ENCODE measurements at places on chromosomes 7 and 10.
A peak's percentile ranks its signal among the peaks of the same experiment; 100 is the strongest.

- peak; percentile 27 for DNase-seq
Observed at GRCh38 chr10:7410862-7411670, at the start of gene SFMBT2. SFMBT2 (minus strand) TSS chr10:7411034; CDS start chr10:7381898, 29,136 bp downstream.

- DNase-seq = no peak
Observed at GRCh38 chr10:67668448-67668847, 27.5 kb downstream of the CTNNA3 start.

- no peak for DNase-seq
Observed at GRCh38 chr7:101169110-101169837, 3.9 kb upstream of the VGF start.

GRCh38 chr10:127863231-127863825, 29.4 kb downstream of the CLRN3 start:
- no peak for DNase-seq

- no peak for DNase-seq
Observed at GRCh38 chr7:151815419-151815818, 61.5 kb downstream of the PRKAG2 start.

GRCh38 chr7:102463841-102464576, 654 bp downstream of the ALKBH4 start:
- DNase-seq = no peak

GRCh38 chr7:107622429-107622828, 38.2 kb upstream of the SLC26A4 start:
- DNase-seq = peak; percentile 11

GRCh38 chr10:34254596-34254995, 560.5 kb downstream of the PARD3 start:
- DNase-seq = no peak

DNA sequence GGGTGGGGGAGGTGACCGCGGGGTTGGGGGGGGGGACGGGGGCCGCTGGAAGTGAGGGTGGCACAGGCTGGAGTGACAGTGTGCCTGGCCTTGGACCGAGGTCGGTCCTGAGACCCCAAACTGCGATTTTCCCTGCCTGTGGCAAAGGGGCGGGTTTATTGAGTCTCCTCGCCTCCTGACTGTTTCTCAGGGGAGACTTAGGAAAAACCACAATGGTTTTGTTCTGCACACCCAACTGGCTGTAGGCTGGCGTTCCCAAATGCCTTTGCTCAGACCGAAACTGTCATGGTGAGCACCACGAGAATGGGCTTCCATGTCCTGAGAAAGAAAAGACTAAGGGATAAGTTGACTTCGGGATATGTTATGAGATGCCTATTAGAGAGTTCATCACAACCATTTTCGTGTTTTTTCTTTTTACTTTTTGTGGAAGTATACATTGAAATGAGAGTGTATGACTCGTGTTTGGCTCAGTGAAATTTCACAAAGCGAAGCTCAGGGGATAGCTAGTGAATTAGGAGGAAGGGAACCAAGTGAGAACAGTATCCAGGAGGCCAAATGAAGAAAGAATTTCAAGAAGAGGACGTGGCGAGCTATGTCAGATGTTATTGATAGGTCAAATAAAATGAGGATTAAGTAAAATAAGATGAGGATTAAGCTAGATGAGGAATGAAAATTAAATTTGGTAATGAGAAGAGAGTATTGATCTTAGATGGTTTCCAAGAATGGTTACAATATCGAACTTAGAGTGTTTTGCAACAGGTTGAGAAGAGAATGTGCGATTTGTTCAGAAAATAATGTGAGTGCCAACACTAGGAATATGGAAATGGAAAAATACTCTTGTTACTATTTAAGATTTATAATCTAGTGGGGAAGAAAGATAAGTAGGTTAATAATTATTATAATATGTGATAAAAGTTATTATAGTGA, 918 bp downstream of the NET1 start:
- no peak for DNase-seq

GRCh38 chr10:120477021-120477742, 20.2 kb downstream of the PLPP4 start:
- DNase-seq = no peak

GRCh38 chr7:18287482-18287881, 208.1 kb upstream of the HDAC9 start:
- DNase-seq = no peak

DNA sequence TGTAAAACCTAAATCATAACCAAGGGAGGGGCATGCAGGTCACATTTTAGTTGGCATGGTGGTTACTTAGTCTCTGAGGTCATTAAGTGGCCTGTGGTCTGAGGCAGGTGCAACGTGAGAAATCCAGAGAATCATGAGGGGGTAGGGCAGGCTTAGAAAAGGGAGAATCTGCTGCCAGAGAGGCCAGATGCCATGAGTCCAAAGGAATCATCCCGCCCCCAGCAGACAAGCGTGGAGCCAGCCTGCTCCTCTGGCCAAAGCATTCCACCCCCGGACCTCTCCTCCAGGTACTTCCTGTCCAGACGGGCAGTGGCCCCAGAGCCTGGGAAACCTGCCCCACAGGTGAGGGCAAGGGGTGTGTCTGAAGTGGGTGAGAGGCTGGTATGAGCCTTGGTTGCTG, 196.4 kb upstream of the ZNF32 start:
- DNase-seq = no peak

DNA sequence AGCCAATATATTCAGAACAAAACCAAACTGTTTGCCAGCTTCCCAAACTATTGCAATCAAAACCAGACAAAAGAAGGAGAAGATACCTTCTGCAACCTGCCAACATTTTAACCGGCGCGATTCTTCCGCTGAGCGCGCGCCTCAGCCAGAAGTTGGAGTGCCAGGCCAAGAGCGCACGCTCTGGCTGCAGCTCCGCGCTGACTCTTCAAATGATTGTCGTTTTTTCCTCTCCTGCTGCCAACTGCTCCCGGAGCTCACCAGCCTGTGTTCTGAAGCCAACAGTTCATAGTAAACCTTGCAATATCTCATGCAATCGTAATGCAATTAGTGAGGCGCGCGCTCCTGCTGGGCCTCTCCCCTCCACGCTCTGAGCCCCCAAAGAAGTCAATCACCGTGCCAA, 259.7 kb upstream of the MGMT start:
- no peak for DNase-seq

GRCh38 chr7:156148547-156148946, 336.3 kb upstream of the SHH start:
- no peak for DNase-seq

DNA sequence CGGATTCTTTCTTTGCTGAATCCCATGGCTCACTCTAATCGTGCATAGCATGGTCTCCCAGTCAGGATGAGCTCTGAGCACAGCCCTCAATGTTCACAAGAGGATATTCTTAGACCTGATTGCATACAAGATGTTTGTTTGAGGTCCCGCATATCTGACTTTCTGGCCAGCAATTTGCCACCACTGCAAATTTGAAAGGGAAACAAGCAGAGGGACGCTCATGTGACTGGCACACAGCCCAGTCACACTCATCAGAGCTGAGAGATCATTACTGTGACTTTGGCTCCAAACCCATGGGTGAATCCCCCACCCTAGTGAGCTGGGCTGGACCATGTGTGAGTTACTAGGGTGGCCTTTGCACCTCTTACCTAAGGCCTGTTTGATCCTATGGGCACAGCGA, 9.9 kb downstream of the TAS2R41 start:
- no peak for DNase-seq

DNA sequence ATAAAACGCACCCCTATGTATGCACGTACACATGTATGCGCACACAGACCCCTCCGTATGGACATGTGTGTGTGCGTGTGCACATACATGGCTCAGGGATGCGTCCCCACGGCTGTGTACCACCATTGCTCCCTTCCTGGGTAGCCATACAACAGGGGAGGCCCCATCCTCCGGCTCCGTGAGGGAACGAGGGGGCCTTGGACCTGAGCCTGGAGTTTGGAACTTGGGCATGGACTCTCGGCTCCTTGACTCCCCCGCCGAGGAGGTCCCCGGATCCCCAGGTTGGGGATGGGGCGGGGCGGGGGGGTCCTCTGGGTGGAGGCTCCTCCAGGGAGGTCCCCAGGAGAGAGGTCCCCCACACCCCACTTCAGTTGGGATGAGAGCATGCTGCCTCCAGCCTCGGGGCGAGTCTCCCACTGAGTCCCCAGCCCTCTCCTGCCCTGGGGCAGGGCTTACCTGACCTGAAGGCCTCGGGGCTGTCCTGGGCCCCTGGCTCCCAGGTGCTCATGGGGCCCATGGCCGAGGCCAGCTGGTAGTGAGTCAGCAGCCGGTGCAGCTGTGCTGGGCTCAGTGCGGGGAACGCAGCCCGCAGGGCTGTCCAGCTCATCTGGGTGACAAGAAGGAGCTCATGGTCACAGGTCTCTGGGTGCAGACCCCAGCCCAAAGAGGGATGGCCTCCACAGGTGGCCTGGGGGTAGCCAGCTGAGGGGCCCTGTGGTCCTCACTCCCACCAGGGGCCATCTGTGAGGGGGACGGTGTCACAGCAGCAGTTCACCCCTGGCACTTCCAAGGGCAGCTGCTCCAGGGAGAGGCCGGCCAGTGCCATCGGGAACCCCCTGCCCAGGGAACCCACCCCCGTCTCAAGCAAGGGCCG, 29.9 kb downstream of the AP5Z1 start:
- DNase-seq = no peak

DNA sequence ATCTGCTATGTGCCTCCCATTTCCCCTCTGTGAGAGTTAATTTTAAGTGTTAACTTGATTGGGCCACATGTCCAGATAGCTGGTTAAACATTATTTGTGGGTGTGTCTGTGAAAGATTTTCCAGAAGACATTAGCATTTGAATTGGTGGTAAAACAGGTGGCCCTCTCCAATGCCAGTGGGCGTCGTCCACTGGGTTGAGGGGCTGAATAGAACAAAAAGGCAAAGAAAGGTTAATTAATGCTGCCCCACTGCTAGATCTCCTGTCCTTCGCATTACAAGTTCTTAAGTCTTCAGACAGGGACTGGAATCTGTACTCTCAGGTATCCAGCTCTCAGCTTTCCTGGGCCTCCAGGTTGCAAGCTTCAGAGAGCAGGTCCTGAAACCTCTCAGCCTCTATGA, 1160.9 kb upstream of the LRRN3 start:
- DNase-seq = no peak

DNA sequence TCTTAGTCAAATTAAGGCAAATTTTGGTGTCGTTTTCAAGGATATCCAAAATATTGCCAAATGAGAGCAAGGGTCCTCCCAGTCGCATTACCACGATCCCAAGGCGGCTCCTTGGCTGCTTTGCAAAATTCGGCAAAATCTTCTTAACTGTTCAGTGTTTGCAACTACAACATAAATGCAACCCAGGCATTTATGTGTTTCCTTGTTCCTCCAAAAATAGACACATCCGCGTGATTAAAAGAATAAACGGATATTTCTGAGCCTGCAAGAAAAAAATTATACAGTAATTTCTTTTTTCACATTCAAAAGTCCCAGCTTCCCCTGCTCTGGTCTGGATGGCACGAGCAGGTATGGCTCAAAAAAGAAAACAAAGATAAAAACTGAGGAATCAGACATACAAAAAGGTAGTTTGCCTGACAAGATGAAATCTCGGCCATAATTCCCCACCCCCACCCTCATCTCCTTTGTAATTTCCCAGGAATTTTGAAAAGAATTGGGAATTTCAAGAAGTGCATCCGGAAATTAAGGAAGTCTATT, 6.0 kb downstream of the SKIDA1 start:
- DNase-seq = no peak

GRCh38 chr10:58820386-58820785, 307.7 kb downstream of the BICC1 start:
- no peak for DNase-seq

GRCh38 chr7:108299251-108299973, 156.8 kb downstream of the NRCAM start:
- no peak for DNase-seq

DNA sequence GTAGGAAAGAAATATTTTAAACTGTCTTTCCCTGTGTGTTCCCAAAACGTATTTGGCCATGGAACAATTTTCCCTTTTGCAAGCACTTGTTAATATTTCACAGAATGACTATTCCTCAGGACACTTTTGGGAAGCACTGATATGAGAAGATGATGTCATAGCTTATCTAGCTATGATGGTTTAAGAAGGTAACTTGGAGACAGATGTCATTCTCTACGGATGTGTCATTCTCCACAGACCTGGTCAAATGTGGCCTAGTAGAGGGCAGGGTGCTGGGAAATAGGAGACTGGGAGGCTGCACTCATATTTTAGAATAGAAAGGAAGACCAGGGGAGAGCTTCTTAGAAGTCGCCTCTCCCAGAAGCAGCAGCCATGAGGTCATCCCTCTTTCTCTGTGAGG, 220.7 kb upstream of the GLI3 start:
- DNase-seq = no peak

- no peak for DNase-seq
Observed at GRCh38 chr7:126657599-126658358, 595.0 kb downstream of the GRM8 start.

DNA sequence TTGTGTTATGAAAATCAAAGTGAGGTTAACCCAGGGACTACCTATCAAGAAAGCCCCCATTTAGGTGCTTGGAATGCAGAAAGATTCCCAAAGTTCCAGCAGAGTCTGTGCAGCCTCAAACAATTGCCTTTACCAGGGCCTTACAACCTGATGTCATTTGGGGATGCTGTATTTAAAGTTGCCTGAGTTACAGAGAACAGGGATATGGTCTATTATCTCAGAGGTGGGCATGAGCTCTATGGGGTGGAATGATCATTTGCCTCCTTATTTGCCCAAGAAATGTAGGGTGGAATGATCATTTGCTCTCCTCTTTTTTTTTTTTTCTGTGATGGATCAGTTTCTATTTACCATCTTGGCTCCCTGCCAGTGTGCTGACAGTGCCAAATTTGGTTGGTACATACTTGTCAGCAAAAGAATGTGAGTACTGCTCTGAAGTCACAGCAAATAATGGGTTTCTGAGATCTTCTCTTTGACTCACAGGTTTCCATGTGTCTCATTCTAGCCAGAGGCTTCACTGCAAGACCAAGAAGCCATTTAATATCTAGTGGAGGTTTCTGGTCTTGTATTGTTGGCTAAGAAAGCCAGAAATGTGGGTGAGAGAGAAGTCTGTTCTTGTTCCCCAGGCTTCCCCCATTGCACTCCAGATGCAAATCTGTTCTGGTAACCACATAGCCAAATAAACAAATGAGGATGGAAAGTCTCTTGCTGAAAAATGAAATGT, 45.5 kb upstream of the ZNRF2 start:
- DNase-seq = no peak

GRCh38 chr7:29332042-29332811, 137.7 kb downstream of the CHN2 start:
- no peak for DNase-seq

- DNase-seq = no peak
Observed at GRCh38 chr10:133391761-133392518, 2.0 kb upstream of the MTG1 start.

GRCh38 chr10:86179961-86180360, 186.6 kb downstream of the GRID1 start:
- no peak for DNase-seq

All from SIG-M5 (cell line).